Smooth muscle cell of trachea (primary cell): ENCODE measurements at places on chromosomes 13 and 19. TPM values are rescaled to one million over a fixed set of nuclear protein-coding genes. Genes with fewer than 3 reads are reported as not detected.

The ZNF211 gene
- 12.4 and 12.7 TPM in 2 replicates for total RNA-seq

The C13orf46 gene
- 0.50 and 0.58 TPM in 2 replicates for total RNA-seq

The PPP6R1 gene
- total RNA-seq: 33.6 and 48.0 TPM in 2 replicates

The PGLYRP1 gene
- not detected in 2 replicates for total RNA-seq

The TMC4 gene
- total RNA-seq: 0.58 and 0.83 TPM in 2 replicates

The GFY gene
- not detected in 2 replicates for total RNA-seq

The ZNF177 gene
- 1.3 and 1.9 TPM in 2 replicates for total RNA-seq

The ZNF30 gene
- total RNA-seq: 2.9 and 3.6 TPM in 2 replicates

The CSNK1A1L gene
- total RNA-seq: not detected in 2 replicates

The KRTDAP gene
- not detected in 2 replicates for total RNA-seq

The SIAH3 gene
- not detected in 2 replicates for total RNA-seq
